ENCODE measurements at places on chromosomes 3 and 15. TPM values are rescaled to one million over a fixed set of nuclear protein-coding genes. Genes with fewer than 3 reads are reported as not detected.

The MED12L gene
- total RNA-seq: 0.03 TPM

GRCh38 chr15:89477411-89478242 is 18.8 kb downstream of the RHCG start:
- H3K27me3 ChIP-seq: 0 out of 2 replicates have a peak, but pooled peaks cover 3% of the 10 kb centered on the region
- no peaks in the 10 kb centered on the region for H3K4me1 ChIP-seq
- H3K36me3 ChIP-seq: no peaks in the 10 kb centered on the region
- no peak for DNase-seq
- H3K27ac ChIP-seq: no peak overlapping the region
- H3K4me3 ChIP-seq: no peak overlapping the region

DNA sequence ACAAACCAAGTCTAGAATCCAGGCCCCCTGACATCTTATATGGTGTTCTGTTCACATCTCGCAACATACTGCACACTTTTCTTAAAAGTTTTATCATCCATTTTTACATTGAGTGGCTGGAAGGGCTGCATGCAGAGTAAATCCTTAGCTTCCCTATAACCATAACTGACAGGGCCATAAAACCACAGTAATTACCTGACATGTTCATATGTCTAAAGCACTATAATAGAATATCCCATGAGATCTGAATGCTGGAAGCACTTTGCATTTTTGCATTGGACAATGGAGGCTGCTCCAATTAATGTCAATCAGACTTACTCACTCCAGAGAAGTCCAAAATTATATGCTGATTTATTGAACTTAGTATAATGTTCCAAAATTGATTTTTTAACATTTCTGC is 86.6 kb upstream of the HES1 start:
- no peaks in the 10 kb centered on the region for H3K36me3 ChIP-seq
- no peaks in the 10 kb centered on the region for H3K27me3 ChIP-seq
- H3K27ac ChIP-seq: no peak overlapping the region
- no peak for DNase-seq

The NXPE3 gene
- total RNA-seq: 6.9 TPM

GRCh38 chr3:183529717-183530116 is 25.8 kb downstream of the KLHL6 start:
- no peak overlapping the region for H3K27ac ChIP-seq
- H3K36me3 ChIP-seq: peaks cover 3% of the 10 kb centered on the region
- no peaks in the 10 kb centered on the region for H3K27me3 ChIP-seq
- peaks cover 54% of the 10 kb centered on the region for H3K4me1 ChIP-seq
- no peak for DNase-seq
- no peak overlapping the region for H3K4me3 ChIP-seq

GRCh38 chr15:64925335-64926330 is 13.9 kb downstream of the ANKDD1A start:
- no peak overlapping the region for H3K27ac ChIP-seq
- H3K4me3 ChIP-seq: no peak overlapping the region
- H3K4me1 ChIP-seq: peaks cover 27% of the 10 kb centered on the region
- H3K27me3 ChIP-seq: no peaks in the 10 kb centered on the region

All from GM12878 (cell line).